ENCODE measurements at places on chromosomes 6 and 20.

DNA sequence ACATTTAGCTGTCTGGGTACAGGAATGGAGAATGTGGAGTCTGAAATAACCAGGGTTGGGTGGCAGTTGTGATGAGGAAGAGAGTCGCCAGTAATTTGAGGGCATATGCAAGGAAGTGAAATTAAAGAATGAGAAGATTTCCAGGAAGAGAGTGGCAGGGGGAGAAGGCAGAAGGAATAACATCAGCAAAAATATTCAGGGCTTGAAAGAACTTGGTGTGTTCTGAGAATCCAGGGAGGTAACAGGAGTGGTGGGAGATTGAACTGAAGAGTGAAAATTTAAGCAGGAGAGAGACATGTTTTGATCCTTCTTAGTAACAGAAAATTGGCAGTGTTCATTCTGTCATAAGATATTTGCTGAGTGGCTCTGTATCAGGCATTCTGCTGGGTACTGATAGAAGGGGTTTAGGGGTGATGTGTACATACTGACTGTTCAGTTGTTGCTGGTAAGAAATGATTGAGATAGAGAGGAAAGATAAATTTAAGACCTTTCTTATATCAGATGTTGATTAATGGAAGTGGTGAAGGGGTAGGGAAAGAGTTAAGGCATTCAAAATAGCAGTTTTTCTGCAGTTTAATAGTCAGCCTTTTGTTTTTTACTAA, 54.7 kb downstream of the PHF20 start:
- H3K36me3 ChIP-seq = no peaks in the 10 kb centered on the region
- no peaks in the 10 kb centered on the region for H3K27me3 ChIP-seq
- H3K4me1 ChIP-seq = peaks cover 4% of the 10 kb centered on the region
- no peak overlapping the region for H3K27ac ChIP-seq

GRCh38 chr6:151139524-151139923, 100.2 kb upstream of the AKAP12 start:
- H3K4me1 ChIP-seq = peaks cover 6% of the 10 kb centered on the region
- no peaks in the 10 kb centered on the region for H3K27me3 ChIP-seq
- H3K36me3 ChIP-seq = no peaks in the 10 kb centered on the region
- no peak for DNase-seq
- H3K27ac ChIP-seq = no peak overlapping the region
- no peak overlapping the region for H3K4me3 ChIP-seq

DNA sequence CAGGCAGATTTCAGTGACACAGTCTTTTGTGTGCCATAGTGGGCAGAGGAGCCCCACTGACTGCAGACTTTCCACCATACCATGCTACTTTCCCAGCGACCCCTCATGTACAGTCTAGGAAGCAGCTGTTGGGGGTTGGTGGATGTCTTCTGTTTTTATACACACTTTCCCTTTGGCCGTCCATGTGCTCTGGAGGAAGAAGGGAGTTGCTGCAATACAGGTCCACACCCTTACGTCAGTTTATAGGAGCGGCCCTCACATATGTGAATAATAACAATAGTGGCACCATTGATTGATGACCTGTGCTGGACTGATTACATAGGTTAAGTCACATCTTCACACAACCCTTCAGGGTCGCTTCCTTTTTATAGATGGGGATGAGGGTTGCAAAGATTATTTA, 17.5 kb upstream of the CCN2 start:
- H3K4me1 ChIP-seq = no peaks in the 10 kb centered on the region
- H3K27me3 ChIP-seq = no peaks in the 10 kb centered on the region
- H3K4me3 ChIP-seq = no peak overlapping the region
- no peak overlapping the region for H3K27ac ChIP-seq
- no peaks in the 10 kb centered on the region for H3K36me3 ChIP-seq

GRCh38 chr6:118710616-118711015, 59.2 kb upstream of the CEP85L start:
- no peaks in the 10 kb centered on the region for H3K36me3 ChIP-seq
- no peak for DNase-seq
- H3K27ac ChIP-seq = no peak overlapping the region
- no peak overlapping the region for H3K4me3 ChIP-seq
- H3K4me1 ChIP-seq = peaks cover 30% of the 10 kb centered on the region
- H3K27me3 ChIP-seq = no peaks in the 10 kb centered on the region

DNA sequence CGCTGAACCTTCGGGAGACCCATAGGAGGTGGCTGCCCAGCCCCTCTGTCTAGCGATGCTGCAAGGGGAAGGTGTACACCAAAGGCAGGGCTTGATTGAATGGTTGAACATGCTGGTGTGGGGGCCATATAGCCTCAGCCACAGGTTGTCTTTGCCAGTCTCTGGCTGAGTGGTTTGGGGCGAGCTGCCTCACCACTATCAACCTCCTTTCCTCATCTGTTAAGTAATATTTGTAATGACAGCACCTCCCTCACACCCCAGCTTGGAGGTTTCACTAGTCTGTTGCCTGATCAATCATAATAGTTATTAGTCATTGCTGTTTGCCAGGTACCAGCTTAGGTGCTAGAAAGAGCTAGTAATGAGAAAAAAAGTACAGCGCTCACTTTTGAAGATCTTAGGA, 11.8 kb upstream of the ZNF831 start:
- no peak overlapping the region for H3K4me3 ChIP-seq
- H3K4me1 ChIP-seq = peaks cover 36% of the 10 kb centered on the region
- H3K36me3 ChIP-seq = no peaks in the 10 kb centered on the region
- no peak for DNase-seq
- no peak overlapping the region for H3K27ac ChIP-seq

DNA sequence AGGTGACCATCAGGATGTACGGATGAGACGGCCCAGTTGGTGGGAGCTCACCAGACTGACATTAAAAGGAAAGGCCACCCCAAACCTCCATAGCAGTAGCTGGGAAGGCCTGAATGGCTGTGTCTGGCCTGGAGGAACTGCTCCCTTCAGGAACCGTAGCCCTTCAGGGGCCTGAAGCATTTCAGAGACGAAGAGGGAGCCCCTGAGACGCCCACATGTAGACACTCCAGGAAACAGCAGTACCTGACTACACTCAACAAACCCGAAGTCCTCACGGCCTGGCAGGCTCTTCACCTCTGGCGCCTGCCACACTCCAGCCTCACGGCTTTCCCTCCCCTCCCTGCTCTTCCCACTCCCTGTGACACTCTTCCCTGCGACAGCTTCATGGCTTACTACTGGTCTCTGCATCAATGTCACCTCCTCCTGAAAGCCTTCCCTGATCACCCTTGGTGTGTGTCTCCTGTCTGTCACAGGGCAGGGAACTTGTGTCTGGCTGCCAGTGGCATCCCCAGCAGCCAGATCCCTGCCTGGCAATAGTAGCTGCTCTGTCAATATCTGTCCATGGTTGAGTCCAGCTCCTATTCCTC, 14.6 kb upstream of the STX16 start:
- H3K27me3 ChIP-seq = no peaks in the 10 kb centered on the region
- DNase-seq = peak; percentile 27
- H3K4me1 ChIP-seq = no peaks in the 10 kb centered on the region
- no peaks in the 10 kb centered on the region for H3K36me3 ChIP-seq
- no peak overlapping the region for H3K27ac ChIP-seq

GRCh38 chr6:11006061-11006460, 38.0 kb downstream of the ELOVL2 start:
- no peak for DNase-seq
- no peak overlapping the region for H3K4me3 ChIP-seq
- H3K27ac ChIP-seq = no peak overlapping the region

DNA sequence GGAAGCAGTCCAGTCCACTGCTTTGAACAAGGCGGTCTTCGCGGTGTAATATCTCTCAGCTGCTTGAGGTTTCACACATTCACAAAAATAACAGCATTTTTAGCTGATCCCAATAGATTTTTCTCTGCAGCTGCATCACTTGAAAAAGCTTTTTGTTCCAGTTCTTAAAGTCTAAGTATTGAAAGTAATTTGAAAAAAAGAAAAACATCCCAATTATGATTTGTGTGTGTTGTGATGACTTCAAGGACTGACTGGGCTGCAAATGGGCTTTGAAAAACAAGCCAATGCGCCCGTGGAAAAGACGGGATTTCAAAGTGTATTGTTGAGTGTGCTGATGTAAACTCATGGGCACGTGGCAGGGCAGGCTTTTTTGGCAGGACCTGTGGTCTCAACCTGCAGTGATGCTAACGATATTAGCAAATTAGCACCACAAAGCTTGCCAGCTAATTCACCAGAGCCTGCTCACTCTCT, 151.1 kb downstream of the TMEM242 start:
- no peak for DNase-seq
- no peak overlapping the region for H3K4me3 ChIP-seq
- H3K27ac ChIP-seq = no peak overlapping the region
- no peaks in the 10 kb centered on the region for H3K27me3 ChIP-seq
- H3K36me3 ChIP-seq = peaks cover 4% of the 10 kb centered on the region

DNA sequence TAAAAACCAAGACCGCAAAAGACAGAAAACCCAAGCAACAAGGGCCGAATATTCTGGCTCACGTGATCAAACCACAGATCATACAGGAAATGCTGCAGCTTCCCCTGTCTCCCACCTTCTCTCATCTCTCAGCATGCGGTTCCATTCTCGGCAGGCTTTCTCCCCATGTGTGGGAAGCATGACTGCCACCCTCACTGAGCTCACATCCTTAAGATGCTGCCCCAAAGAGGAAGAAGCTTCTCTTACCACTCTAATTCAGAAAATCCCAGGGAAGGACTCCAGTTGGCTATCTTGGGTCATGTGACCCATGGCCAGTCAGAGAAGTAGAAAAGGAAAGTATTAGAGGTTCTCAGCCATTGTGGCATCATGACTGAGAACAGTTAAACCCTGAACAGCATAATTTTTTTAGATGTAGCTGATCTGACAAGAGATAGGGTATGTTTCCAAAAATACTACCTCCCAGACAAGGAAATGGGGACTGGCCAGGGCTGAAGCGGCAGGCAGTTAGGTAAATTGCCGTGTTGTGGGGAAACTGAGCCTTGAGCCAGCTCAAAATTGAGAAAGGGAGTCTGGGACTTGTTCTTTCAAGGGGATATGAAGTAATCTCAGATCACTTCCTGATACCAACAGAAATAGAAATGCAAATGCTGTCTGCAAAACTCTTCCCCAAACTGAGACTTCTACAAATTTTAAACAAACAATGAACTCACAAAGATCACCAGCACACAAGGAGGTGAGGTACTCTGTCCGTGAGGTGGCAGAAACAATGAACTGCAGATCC, 37.1 kb upstream of the GRM4 start:
- no peak overlapping the region for H3K4me3 ChIP-seq
- H3K27me3 ChIP-seq = peaks cover 19% of the 10 kb centered on the region
- H3K27ac ChIP-seq = no peak overlapping the region
- no peaks in the 10 kb centered on the region for H3K36me3 ChIP-seq
- DNase-seq = peak; percentile 31

GRCh38 chr6:25232479-25232878, 46.7 kb upstream of the CARMIL1 start:
- DNase-seq = no peak
- H3K4me1 ChIP-seq = no peaks in the 10 kb centered on the region
- no peaks in the 10 kb centered on the region for H3K27me3 ChIP-seq
- no peak overlapping the region for H3K27ac ChIP-seq
- H3K4me3 ChIP-seq = no peak overlapping the region

- H3K4me1 ChIP-seq = peaks cover 22% of the 10 kb centered on the region
- peaks cover 21% of the 10 kb centered on the region for H3K36me3 ChIP-seq
- H3K4me3 ChIP-seq = no peak overlapping the region
- no peak for DNase-seq
- H3K27ac ChIP-seq = no peak overlapping the region
- no peaks in the 10 kb centered on the region for H3K27me3 ChIP-seq
These were observed 47.9 kb upstream of the RNF8 start for GRCh38 chr6:37305841-37306425.
